KBM-7 (cell line): ENCODE measurements at places on chromosomes 6 and 20.

- DNase-seq: peak; percentile 90
Observed at GRCh38 chr6:147322299-147323162, 118.3 kb downstream of the STXBP5 start.

DNA sequence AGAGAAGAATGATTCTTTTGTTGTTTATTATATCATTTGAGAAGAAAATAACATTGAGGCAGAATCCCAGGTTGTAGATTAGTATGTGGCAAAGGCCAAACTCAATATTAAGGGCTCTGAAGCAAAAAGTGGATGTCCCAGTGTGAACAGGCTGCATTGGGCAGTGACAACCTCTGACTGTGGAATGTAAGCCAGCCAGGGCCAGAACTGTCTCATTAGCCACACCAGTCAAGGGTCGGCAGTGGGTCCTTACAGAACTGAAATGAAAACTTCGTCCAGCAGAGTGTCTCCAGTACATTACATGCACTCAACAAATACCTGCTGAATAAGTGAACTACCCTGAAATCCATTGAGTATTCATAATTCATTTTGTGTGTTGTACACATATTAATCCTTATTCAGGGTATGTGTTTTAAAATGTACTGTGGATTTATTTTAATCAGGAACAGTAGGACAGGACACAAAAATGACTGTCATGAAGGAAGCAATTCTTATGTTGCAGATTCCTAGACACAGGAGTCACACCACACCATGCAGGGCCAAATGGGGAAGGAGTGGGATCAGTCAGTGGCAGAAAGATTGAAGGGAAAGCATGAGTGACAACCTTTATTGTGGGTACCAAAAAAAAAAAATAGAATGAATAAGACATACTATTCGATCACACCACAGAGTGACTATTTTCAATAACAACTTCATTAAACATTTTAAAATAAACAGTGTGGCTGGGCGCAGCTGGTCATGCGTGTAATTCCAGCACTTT lies 64.9 kb upstream of the UTRN start:
- no peak for DNase-seq

DNA sequence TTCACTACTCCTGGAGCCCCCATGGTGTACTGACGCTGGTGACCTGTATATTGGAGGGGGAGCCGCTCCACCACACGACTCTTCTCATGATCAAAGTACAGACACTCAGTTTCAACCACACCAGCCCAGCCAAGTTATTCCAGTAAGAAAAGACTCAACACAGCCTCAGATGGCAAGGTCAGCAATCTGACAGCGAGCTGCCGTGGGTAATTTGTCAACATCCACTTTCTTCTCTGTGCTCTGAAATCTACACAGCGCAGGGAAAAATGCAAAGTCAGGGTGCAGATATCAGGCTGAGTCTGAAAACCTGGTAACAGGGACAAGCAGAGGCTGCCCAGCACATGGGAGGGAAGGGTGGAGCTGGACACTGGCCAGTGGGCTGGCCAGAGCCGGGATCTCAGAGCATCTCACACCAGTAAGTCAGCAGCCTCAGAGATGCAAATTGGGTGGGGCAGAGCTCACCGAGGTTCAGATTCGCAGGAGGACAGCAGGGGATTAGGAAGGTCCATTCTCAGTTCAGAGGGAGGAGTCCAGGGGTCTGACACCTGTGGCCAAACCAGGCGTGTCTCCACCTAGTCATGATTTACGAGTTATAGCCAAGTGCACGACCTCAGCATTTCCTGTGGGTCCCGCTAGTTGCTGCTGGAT lies 44.5 kb upstream of the RPS6KA2 start:
- DNase-seq: no peak

GRCh38 chr20:46406200-46406985 lies at the start of gene ELMO2:
Gene ELMO2 (minus strand): TSS chr20:46406615. CDS start chr20:46394482, 12,133 bp downstream.
- DNase-seq: peak; percentile 98

DNA sequence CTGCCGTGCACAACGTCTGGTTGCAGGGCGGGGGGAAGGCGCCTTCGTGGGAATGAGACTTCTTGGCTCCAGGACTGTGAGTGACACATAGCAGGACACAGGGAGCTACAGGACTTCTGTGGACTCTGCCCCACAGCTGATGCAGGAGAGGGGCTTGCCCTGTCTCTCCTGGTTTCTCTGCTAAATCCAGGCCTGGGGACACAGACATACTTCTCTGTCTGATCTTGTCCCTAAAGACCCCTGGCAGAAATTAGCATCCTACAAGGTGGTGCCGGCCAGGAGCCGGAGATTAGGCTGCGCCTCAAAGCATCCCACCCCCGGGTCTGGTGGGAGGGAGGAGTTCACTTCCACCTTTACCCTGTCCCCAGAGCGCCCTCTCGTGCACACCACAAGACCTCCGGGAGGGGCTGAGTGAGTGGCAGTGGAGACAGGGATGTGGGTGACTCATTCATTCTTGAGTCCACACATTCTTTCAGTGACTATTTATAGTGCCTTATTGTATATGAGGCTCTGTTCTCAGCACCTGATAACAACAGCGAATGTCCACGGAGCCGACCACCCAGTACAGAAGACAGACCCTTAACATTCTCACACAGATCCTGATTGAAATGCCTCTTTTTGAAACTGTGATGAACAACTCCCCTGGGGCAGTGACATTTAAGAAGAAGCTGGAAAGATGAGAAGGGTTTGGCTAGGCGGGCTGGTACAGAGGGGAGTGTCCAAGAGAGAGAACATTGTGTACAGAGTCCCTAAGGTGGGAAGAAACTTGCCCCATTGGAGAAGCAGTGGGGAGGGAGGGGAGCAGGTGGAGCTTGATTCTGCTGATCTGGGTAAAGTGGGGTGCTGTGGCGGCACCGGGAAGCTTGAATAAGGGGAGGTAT lies 39.0 kb downstream of the GMPR start:
- peak; percentile 81 for DNase-seq

GRCh38 chr6:70103798-70104197 lies 199.1 kb downstream of the COL9A1 start:
- DNase-seq: no peak

DNA sequence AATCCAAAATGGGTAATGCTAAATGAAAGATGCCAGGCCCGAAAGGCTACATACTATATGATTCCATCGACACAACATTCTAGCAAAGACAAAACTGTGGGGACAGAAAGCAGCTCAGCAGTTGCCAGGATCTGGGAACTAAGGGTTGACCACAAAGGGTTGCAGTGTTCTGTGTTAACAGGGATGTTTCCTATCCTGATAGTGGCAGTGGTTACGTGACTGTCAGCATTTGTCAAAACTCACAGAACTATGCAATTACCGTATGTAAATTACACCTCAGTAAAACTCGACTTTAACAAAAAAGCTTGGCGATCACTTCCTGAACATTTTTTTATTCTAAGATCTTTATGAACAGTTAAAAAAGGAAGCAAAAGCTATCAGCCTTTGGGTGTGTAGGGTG lies 83.9 kb downstream of the BANF2 start:
- peak; percentile 18 for DNase-seq

- no peak for DNase-seq
Observed at GRCh38 chr6:5286780-5287179, 25.5 kb downstream of the FARS2 start.

DNA sequence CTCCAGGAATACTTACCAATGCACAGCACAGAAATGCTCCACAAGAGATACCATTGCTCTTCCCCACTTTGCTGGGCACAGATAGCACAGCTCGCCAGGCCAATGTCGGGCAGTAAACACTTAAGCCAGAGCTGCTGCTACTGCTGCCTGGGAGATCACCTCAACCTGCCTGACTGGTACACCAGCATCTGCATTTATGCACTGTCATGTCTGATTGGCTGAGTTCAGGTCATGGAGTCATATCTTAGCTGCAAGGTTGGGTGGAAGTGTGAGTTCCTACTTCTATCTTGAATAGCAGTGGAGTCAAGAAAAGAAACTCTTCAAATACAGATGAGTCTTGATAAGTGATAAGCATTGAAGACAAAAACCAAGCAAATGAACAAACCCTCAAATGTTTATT lies 10.9 kb upstream of the ADGRF4 start:
- no peak for DNase-seq

DNA sequence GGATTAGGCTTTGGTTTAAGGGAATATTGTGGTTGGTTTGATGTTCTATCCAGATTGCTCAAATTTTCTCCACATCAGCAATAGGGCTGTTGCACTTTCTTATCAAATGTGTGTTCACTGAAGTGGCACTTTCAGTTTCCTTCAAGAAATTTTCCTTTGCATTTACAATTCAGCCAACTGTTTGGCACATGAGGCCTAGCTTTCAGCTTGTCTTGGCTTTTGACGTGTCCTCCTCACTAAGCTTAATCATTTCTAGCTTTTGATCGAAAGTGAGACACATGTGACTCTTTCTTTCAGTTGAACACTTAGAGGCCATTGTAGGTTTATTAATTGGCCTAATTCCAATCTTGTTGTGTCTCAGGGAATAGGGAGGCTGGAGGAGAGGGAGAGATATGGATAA lies 104.8 kb downstream of the FLRT3 start:
- no peak for DNase-seq

- no peak for DNase-seq
Observed at GRCh38 chr20:6115221-6115895, 7.5 kb downstream of the FERMT1 start.

- peak; percentile 27 for DNase-seq
Observed at GRCh38 chr20:44092551-44093248, 94.3 kb downstream of the JPH2 start.

DNA sequence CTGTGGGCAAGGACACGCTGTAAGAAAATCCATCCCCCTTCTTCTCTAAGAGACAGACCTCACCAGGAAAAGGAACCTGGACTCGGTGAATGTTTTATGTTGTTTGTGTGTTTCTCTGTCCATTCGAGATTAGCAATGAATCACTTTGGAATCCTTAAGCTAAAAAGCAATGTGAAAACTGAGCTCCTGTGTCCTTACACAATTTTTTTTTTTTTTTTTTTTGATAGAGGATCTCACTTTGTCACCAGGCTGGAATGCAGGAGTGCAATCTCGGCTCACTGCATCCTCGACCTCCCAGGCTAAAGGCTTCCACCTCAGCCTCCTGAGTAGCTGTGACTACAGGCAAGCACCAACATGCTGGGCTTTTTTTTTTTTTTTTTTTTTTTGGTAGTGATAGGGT lies 32.1 kb downstream of the BFSP1 start:
- DNase-seq: no peak

GRCh38 chr6:142372348-142372747 lies 70.5 kb downstream of the ADGRG6 start:
- no peak for DNase-seq

DNA sequence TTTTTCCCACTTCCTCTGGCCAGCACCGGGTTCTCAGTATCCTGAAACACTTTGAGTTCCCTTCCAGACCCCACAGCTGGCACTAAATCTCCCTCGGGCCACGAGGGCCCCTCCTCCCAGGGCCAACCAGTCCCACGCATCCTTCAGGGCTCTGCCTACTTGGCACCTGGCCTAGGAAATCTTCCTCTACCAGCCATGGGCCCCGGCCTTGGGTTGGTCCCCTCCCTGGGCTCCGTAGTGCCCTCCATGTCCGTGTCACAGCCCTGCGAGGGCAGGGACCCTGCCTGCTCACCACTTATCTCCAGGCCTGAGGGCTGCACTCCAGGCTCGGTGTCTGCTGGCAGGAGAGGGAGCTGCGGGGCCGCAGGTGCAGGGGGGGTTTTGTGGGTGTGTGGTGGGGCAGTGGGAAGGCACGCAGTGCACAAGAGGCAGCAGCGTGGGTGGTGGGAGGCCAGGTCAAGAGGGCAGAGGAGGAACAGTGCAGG lies 48.8 kb upstream of the CDH22 start:
- no peak for DNase-seq

DNA sequence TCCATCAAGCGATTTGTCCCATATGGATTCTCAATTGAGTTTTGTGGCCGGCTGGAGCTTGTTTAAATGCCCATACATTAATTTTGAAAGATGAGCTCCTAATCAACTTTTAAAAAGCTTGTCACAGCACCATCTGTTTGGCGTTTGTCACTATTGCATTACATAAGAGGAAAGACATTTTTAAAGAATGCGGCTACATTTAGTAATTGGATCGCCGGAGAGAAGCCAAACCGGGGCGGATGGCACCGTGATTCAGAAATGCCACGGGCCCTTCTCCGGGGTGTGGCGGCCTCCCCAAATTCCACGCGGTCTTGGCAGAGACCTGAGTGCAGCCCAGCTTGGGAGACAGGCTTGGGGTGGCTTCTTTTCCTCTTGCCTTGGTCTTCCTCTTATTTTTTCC lies 67.7 kb upstream of the ZNFX1 start:
- DNase-seq: no peak

GRCh38 chr6:45663251-45664221 lies 285.8 kb upstream of the SUPT3H start:
- DNase-seq: no peak

GRCh38 chr20:33890557-33890956 lies 79.4 kb downstream of the CHMP4B start:
- no peak for DNase-seq

DNA sequence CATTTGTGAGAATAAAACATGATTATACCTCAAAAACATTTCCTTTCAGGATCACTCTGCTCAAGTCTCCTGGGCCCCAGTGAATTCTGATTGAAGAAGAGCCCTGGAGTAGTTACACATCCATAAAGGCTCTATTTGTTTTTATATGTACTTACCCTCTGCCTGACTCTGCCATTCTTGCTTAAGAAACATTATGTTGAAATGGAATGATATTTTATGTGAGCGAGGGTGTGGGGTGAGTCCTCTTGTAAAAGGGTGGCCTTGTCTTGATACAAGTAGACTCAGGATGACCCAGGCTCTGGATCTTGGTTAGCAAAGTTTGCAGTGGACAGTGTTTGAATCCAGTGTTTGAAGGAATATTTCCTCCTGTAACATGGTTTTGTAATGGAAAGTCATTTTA lies 215.4 kb upstream of the PREP start:
- DNase-seq: no peak

- DNase-seq: no peak
Observed at GRCh38 chr20:48425817-48426612, 401.8 kb downstream of the PREX1 start.
